ENCODE measurements at places on chromosomes 6 and 20.

GRCh38 chr6:80161434-80161833 lies 55.0 kb downstream of the BCKDHB start:
- DNase-seq = no peak

GRCh38 chr20:60905919-60906318 lies 346.1 kb upstream of the CDH4 start:
- DNase-seq = no peak

GRCh38 chr20:41903586-41903985 lies 285.4 kb upstream of the CHD6 start:
- no peak for DNase-seq

GRCh38 chr6:10315658-10316372 lies 99.1 kb downstream of the TFAP2A start:
- no peak for DNase-seq

- DNase-seq = no peak
Measured at GRCh38 chr6:34366639-34366921, 25.9 kb downstream of the NUDT3 start.

GRCh38 chr20:44723391-44723790 lies 8.2 kb downstream of the CCN5 start:
- no peak for DNase-seq

- no peak for DNase-seq
Measured at GRCh38 chr20:19620446-19620845, 137.6 kb upstream of the RIN2 start.

DNA sequence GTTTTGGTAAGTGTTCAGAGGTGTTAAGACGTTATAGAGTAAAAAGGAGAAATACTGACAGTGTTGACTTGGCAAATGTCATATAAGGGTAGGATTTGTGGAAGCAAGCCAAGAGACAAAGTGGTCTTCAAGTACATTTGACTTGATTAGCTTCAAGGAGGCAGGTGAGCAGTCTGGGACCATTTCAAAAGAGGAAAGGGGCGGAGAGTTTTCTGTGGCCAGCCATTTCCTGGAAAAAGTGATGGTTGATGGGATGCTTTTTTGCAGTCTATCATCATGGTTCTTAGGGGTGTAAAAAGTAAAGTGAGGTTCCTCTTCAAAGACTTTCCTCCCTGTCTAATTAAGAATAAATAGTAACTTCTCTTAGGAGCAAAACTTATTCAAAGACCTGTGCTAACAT lies 28.7 kb downstream of the FKBP1A start:
- no peak for DNase-seq

- DNase-seq = no peak
Measured at GRCh38 chr20:32626859-32627636, 41.9 kb upstream of the NOL4L start.

GRCh38 chr6:63245909-63246308 lies 34.6 kb downstream of the FKBP1C start:
- DNase-seq = no peak

GRCh38 chr6:52546678-52547077 lies 30.2 kb downstream of the TRAM2 start:
- no peak for DNase-seq

DNA sequence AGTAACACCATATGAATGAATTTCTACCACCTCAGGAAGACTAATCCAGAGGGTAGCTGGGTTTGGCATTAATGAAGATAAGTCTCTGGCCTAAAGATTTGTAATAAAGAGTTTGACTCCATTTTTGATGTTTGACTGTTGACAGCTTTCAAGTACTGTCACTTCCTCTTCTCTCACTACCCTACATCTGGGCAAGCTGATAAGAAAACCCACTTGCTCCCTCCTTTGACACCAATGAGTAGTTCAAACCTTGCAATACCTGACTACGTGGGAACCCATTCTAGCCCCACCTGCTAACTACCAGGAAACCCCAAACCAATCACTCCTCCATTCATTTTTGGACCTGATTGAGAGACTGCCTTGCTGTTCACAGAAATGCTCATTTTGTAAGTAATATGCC lies 621.5 kb downstream of the TENT5A start:
- no peak for DNase-seq

GRCh38 chr20:1467355-1468116 lies 887 bp upstream of the NSFL1C start:
- no peak for DNase-seq

GRCh38 chr20:53582574-53583351 lies 10.9 kb downstream of the ZNF217 start:
- DNase-seq = peak; percentile 39

GRCh38 chr6:12012038-12012557 lies at the start of gene HIVEP1:
HIVEP1 (plus strand) TSS chr6:12012312; CDS start chr6:12015629, 3,317 bp downstream.
- no peak for DNase-seq

- no peak for DNase-seq
Measured at GRCh38 chr6:139262519-139263300, 29.1 kb downstream of the TXLNB start.

DNA sequence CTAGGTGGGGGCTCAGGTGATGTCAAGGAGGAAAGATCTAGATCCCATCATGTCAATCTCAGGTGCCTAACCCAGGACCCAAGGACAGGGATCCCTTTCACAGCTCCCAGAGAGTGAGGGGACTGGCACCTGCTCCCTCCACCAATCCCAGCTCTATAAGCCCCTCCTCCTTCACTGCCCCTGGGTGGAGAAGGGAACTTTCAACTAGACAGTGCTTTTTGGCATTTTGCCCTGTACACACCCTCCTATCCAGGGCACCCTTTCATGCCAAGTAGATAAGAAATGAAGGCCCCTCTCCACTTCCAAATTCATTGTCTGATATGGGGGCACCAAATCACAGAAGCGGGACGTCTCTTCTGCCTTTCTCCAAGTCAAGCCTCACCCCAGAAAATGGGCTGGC lies 61.6 kb downstream of the MDGA1 start:
- no peak for DNase-seq

DNA sequence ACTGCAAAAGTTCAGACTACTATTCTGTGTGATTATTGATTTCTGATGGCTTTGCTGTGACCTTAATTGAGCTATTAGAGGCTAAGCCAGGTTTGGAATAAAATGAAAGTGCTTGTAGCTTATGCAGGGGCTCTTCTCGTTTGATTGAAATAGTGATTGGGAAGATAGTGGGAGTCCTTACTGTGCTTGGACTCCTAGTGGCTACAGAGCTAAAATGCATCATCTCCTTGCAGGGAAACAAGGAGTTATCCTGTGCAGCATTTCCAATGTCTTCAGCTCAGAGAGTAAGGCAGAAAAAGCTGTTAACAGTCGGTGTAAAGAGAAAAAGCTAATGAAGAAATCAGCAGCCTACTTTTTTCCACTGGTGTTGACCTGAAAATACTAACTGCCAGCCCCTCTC lies 173.5 kb downstream of the SLC35F1 start:
- DNase-seq = no peak

DNA sequence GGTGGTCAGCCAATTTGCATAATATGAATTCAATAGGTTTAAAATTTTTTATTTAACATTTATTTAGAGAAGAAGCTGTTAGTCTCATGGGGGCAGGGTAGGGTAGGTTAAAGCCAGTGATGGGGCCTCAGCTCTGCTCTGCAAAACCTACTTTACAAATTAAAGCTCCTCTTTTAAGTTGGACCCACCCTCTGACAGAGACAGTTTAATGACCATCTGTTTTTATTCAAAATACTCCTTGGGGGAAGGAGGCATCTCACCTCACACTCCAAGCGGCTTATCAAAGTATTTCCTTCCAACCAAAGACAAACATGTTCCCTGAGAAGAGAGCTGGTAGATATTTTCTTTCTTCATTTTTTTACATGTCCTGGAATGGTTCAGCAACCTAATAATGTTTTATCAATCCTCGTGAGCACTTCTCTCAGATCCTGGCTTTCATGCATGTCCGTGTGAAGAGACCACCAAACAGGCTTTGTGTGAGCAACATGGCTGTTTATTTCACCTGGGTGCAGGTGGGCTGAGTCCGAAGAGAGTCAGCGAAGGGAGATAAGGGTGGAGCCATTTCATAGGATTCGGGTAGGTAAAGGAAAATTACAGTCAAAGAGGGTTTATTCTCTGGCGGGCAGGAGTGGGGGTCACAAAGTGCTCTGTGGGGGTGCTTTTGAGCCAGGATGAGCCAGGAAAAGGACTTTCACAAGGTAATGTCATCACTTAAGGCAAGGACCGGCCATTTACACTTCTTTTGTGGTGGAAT lies 184.7 kb downstream of the GJA1 start:
- DNase-seq = no peak

All from stimulated activated CD4-positive, alpha-beta T cell treated with anti-CD3 and anti-CD28 coated beads, Interleukin-12 subunit alpha, Interleukin-12 subunit beta, amount 100 ng/mL, for 24 hours (primary cell).